CD4-positive, alpha-beta T cell treated with Interleukin-6 for 4 hours (primary cell): ENCODE measurements at places on chromosomes 7 and 10.

GRCh38 chr10:129966889-129967578, 3.0 kb upstream of the EBF3 start:
- no peak for DNase-seq

DNA sequence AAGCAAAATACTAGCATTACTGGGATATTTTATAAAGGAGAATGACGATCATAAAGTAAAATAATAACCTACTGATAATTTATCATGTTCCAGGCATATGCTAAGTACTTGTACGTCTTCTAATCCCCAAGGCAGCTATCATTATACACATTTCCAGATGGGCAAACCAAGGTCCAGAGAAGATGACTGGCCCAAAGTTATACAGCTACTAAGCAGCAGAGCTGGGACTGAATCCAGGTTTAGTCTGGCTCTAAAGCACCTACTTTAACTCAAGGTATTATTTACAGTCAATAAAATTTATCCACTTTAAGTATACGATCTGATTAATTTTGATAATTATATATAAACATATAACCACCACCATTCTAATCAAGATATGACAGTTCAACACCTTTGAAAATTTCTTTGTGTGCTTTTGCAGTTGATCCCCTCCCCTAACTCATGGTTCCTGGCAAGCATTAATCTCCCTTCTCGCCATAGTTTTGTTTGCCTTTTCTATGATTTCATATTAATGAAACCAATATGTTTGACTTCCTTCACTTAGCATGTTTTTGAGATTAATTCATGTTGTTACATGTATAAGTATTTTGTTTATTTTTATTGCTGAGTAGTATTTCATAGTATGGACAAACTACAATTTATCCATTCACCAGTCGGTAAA, 126.7 kb downstream of the CPEB3 start:
- DNase-seq, result no peak

DNA sequence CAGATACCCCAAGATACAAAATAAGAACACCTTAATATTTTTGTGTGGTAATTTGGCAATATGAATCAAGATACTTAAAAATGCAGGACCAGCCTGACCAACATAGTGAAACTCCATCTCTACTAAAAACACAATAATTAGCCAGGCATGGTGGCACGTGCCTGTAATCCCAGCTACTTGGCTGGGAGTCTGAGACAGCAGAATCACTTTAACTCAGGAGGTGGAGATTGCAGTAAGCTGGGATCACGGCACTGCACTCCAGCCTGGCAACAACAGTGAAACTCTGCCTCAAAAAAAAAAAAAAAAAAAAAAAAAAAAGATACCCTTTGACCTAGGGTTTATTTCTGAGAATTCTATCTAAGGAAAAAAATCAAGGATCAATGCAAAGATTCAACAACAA, 450.7 kb downstream of the SORCS1 start:
- no peak for DNase-seq

- no peak for DNase-seq
These were observed 28.6 kb upstream of the TNPO3 start for GRCh38 chr7:129083525-129083924.

DNA sequence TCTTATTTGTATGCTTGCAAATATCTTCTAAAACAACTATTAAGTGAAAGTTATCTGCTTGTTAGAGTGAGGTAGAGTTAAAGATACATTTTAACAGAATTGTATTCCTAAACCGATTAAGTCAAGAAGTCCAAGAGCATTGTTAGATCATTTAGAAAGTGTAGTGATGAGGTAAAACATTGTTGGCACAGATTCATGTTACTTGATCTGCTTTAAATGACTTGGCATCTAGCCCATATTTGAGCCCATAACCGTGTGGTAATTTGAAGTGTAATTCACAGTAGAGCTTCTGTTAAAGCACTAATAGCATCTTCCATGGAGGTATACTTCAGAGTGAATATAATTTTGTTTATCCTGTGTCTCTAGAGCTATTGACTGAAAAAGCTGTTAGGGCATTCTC, 62.1 kb downstream of the PTEN start:
- DNase-seq, result no peak

DNA sequence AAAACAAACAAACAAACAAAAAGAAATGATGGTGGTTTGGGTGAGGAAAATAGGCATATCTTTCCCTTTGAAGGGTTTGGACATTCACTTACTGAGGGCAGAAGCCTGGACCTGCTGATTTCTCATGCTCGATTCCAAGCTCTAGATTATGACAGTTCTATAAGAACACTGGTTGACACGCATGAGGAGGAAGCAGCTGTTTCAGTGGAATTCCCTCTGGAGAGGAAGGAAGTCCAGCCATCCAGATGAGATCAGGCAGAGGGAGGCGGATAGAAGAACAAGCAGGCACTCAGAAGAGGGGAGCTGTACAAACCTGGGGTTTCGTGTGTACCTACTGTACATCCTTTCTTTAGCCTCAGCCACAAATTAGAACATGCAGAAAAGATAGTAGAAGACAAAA, 691.9 kb downstream of the INHBA start:
- DNase-seq, result no peak
